ENCODE measurements at places on chromosomes 4 and X. TPM values are rescaled to one million over a fixed set of nuclear protein-coding genes. Genes with fewer than 3 reads are reported as not detected.
A peak's percentile ranks its signal among the peaks of the same experiment; 100 is the strongest.

DNA sequence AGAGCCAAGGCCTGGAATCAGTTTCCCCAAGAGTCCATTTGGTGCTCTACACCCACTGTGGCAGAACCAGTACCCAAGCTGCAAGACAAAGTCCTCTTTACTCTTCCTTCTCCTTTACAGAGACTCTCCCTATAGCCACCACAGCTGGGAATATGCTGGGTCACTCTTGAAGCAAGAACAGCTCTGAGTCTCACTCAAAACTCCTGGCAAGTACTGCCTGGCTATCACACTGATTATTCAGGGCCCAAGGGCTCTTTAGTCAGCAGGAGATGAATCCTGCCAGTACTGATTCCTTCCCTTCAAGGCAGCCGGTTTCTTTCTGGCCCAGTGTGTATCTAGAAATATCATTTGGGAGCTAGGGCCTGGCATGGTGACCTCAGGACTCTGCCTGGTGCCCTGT, 130.9 kb downstream of the AR start:
- DNase-seq = no peak

- peak; percentile 62 for DNase-seq
These were observed 33.1 kb downstream of the LNX1 start for GRCh38 chr4:53558065-53558801.

- no peak for DNase-seq
These were observed 297.9 kb downstream of the ARHGAP10 start for GRCh38 chr4:148029781-148030180.

- DNase-seq = no peak
These were observed 105.0 kb upstream of the NR0B1 start for GRCh38 chrX:30414144-30414543.

- peak; percentile 36 for DNase-seq
These were observed 212.4 kb upstream of the TTC29 start for GRCh38 chr4:147157860-147158701.

GRCh38 chr4:150911326-150911725, 103.8 kb downstream of the LRBA start:
- DNase-seq = no peak

DNA sequence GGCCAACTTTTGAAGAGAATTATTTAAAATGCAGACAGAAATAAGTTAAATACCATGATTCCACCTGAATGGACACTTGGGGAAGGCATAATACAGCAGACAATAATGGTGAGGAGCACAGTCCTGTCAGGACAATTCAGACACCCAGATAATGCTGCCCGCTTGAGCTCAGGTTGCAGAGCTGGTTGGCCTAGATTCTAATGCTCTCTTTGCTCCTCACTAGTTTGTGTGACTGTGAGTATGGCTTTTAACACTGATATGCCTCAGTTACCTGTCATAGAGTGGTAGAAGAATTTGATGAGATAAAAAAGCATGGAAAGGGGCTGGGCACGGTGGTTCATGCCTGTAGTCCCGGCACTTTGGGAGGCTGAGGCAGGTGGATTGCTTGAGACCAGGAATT, 62.1 kb downstream of the SH3KBP1 start:
- no peak for DNase-seq

The MXRA5 gene
- 2.8 TPM for total RNA-seq

The EGF gene
- 4.9 TPM for total RNA-seq

- no peak for DNase-seq
These were observed 209.0 kb downstream of the BCOR start for GRCh38 chrX:39888730-39889129.

DNA sequence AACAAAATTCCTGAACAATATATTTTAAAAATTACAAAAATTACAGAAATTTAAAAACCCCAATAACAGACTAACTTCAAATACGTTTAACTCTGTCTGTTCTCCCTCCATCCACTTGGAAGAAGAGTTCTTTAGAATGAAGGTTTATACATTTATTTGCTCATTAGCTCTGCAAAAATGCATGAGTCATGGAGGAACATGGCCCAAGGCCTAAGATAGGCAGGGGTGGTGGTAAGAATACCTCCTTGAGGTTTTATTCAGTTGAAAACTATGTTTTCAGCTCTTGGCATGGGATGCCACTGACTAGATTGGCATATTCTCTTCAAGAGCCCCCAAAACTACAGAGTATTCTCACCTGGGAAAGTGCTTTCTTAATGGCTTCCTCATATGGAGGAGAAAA, 8.8 kb upstream of the LRRC66 start:
- peak; percentile 88 for DNase-seq

The RS1 gene
- total RNA-seq = not detected

DNA sequence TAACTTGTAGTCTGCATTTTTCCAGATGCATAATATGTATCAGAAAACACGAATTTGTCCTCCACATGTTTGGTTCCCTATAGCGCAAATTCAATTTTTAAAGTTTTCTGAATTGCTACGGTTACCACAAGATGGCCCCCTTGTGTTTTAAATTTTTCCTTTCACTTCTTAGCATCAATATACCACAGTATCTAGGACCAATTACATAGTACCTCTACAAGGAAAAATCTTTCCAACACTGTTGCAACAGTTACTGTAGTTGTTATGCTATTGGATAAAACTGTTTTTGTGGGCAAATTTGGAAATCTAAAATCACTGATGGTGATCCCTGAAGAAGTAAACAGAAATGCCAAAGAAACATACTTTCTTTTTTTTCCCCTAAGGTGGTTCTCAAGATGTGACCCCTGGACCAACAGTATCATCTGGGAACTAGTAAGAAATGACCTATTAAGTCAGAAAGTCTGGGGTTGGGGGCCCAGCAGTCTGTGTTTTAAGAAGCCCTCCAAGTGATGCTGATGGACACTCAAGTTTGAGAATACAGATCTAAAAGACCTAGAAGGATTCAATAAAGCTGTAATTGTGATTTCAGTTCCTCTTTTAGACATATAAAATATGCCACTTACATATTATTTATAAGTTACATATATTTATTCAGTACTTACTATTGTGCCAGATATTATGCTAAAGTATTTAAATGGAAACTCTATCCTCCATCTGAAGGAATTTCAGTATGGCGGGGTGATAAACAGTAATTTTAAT, 3.1 kb downstream of the ZGRF1 start:
- DNase-seq = peak; percentile 31

The CSAG1 gene
- 6.6 TPM for total RNA-seq

The RNF212 gene
- total RNA-seq = 25.2 TPM

The SPIN4 gene
- 26.0 TPM for total RNA-seq

GRCh38 chr4:38716256-38716655, 52.3 kb downstream of the KLF3 start:
- DNase-seq = no peak

The ADGRL3 gene
- 0.07 TPM for total RNA-seq

GRCh38 chrX:124426288-124427169, 80.2 kb downstream of the SH2D1A start:
- no peak for DNase-seq

The ATP5ME gene
- 157 TPM for total RNA-seq

The PCDH18 gene
- total RNA-seq = 12.3 TPM

DNA sequence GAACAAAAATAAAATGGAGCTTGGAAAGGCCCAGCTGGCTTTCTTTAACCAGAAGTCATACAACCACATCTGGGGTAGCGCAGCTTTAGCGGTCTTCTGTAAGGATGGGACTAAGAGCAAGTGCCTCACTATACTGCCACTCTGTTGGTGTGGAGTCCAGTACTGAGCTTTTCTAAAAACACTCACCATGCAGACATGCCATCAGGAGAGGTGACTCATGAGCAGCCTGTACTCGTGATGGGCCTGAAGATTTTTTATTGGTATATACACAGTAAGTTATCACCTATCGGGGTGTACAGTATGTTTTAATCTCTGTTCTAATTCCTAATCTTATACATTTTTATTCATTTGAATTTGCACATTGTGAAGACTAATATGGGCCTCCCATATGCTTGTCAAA, 9.6 kb downstream of the PPP3CA start:
- peak; percentile 65 for DNase-seq

GRCh38 chrX:152465132-152465531, 14.0 kb upstream of the GABRA3 start:
- no peak for DNase-seq

The USP26 gene
- total RNA-seq = not detected

GRCh38 chr4:123381996-123382395, 14.6 kb upstream of the SPRY1 start:
- DNase-seq = peak; percentile 35

DNA sequence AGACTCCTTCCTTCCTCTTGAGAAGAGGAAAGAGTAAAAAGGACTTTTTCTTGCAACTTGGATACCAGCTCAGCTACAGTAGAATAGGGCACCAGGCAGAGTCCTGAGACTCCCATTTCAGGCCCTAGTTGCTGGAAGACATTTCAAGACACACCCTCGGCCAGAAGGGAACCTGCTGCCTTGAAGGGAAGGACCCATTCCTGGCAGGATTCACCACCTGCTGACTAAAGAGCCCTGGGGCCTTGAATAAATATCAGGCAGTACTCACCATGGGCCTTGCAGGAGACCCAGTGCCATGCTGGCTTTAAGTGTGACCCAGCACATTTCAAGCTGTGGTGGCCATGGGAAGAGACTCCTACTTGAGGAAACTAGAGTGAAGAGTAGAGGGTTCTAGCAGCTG, 317.6 kb downstream of the DKK2 start:
- peak; percentile 29 for DNase-seq

DNA sequence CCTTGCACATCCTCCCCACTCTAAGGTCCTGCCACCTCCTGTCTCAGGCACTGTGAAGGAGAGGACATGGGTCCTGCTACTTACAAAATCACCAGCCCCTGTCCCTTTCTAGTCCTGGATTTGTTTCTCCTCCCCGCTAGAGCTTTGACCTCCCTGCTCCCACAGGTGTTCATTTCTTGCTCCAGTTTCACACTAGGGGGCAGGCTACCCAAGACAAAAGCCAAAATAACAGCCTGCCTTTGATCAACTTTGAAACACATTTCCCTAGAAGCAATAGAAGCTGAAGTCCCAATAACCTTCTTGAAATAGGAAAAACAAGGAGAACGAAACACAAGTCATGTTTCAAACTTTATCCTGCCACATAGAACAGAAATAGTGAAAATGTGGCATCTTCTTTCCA, 164.4 kb downstream of the QDPR start:
- peak; percentile 50 for DNase-seq

The INTU gene
- total RNA-seq = 1.4 TPM

- DNase-seq = no peak
These were observed 393.3 kb downstream of the PPP3CA start for GRCh38 chr4:100954046-100954445.

GRCh38 chrX:79719568-79720231, 294.9 kb upstream of the TBX22 start:
- DNase-seq = no peak

DNA sequence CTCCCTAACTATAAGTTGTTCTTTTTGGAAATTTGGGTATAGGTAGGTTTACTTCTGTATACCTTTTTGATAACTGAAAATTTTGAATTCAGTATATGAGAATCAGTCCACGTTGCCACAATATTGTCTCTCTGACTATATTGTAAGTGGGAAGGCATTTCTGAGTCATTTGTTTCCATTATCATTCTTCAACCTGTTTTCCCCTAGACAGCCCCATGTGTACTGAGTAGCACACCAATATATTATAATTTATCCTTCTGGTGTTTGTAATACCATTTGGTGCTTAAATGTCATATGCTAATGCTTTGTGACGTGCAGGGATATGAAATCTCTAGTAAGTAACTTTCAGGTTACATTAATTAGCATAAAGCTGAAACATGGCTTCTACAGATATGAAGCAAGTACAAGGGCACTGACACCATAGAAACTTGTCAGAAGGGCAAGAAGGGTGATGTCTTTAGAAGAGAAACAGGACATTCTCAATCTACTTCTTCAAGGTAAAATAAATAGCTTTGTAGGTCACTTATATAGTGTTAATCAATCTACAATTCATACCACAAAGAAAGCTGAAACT, 27.7 kb downstream of the PAK3 start:
- DNase-seq = peak; percentile 3

DNA sequence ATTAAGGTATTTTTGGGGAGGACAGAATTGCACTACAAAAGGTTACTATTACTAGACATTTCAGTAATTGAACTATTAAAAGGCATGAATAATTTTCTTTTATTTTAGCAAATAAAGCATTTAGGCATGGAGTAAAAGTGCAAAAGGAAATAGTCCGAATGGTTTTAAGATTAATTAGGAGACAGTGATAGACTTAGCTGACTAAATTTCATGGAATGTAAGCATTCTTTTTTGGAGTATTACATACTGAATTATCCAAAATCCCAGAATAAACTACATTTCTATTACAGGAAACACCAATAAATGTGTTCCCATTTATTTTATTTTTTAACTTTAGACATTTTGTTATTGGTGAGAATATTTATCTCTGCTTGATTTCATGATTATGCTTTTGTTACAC, 30.7 kb upstream of the MAP9 start:
- no peak for DNase-seq

GRCh38 chrX:133374874-133375387, 40.4 kb downstream of the GPC4 start:
- no peak for DNase-seq

DNA sequence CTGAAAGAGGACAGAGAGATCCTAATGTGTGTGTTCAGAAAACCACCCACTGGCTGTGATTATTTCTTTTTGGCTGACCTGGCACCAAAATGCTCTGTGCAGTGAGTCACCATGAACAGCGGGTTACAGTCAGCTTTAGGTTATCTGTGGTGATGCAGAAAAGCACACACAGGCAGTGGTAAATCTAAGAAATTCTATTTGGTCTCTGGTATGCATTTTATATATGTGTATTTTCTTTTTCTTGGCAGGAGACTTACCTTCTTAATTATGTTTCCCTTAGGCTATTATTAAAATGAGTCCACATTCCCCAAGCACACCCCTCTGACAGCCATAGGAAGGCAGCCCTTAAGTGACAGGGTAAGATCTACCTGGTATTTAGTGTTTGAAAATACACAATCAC, 79.1 kb upstream of the TFDP3 start:
- peak; percentile 92 for DNase-seq

DNA sequence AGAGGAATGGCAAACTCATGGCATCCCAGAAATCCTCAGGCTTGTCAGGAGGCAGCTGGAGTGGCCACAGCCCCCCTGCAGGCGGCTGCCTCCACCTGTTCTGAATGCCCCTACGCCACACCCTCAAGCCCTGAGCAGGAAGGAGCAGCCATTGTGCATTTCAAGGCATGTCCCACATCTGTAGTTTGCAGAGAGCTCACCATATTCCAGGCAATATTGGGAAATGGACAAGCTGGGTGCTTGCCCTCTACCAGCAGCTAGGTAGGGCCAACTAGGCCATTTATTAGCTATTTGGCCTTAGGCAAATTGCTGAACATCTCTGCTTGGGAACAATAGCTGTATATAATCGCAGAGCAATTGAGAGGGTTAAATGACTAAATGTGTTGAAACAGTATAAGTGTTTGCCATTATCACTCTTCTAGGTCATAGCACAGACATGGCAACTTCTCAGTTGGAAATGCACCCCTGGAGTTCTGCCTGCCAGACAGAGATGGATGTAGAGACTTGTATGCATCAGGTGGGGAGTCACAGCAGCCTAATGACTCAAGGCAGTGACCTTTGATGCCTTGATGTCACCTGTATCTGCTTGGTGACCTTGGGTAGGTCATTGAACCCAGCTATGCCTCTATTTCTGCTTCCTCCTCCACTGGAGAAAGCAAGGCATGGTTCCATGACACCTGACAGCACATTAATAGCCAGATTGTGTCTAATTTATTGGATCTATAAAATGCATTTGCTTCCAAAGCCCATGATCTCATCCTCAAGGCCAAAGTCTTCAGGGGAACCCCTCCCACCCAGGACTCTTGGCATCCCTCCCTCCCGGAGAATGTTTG, 52.8 kb downstream of the FHDC1 start:
- DNase-seq = no peak

The KLF8 gene
- total RNA-seq = not detected

The CENPVL2 gene
- not detected for total RNA-seq

Data from M059J (cell line).